ENCODE measurements at places on chromosomes 4 and X.

GRCh38 chr4:86250619-86251018, 109.2 kb downstream of the MAPK10 start:
- DNase-seq: no peak

GRCh38 chr4:118012142-118012541, 22.1 kb upstream of the NDST3 start:
- no peak for DNase-seq

GRCh38 chrX:13808865-13809264, 8.0 kb downstream of the GPM6B start:
- no peak for DNase-seq

GRCh38 chr4:83546786-83547185, 10.9 kb downstream of the GPAT3 start:
- no peak for DNase-seq

- peak; percentile 95 for DNase-seq
Observed at GRCh38 chr4:153651587-153651986, 32.5 kb upstream of the TLR2 start.

- DNase-seq: no peak
Observed at GRCh38 chrX:21837056-21837455, 2.4 kb upstream of the MBTPS2 start.

Data from suppressor macrophage treated with lipopolysaccharide for 4 hours (primary cell).